ENCODE measurements at places on chromosomes 1 and 21.
A peak's percentile ranks its signal among the peaks of the same experiment; 100 is the strongest.

GRCh38 chr1:178189814-178190213 is 95.9 kb downstream of the RASAL2 start:
- peak; percentile 85 for DNase-seq

DNA sequence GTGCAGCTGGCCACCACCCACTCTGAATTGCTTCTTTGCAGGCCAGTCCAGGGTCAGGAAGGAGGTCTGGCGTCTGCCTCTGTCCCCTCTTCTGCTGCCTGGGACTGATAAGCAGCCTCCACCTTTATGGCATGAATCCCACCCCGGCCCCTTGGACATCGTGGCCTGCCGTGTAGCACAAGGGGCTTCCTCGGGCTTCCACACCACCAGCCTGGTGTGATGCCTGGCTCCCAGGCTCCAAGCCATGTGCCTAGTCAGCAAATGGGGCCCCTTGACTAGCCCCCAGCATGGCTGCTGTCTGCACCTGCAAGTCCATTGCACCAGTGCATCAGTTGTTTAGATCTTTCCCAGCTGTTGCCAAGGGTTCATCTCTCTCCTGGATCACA is 9.9 kb upstream of the ARF1 start:
- DNase-seq = no peak

- peak; percentile 33 for DNase-seq
Measured at GRCh38 chr1:28910379-28911115, 3.8 kb upstream of the EPB41 start.

DNA sequence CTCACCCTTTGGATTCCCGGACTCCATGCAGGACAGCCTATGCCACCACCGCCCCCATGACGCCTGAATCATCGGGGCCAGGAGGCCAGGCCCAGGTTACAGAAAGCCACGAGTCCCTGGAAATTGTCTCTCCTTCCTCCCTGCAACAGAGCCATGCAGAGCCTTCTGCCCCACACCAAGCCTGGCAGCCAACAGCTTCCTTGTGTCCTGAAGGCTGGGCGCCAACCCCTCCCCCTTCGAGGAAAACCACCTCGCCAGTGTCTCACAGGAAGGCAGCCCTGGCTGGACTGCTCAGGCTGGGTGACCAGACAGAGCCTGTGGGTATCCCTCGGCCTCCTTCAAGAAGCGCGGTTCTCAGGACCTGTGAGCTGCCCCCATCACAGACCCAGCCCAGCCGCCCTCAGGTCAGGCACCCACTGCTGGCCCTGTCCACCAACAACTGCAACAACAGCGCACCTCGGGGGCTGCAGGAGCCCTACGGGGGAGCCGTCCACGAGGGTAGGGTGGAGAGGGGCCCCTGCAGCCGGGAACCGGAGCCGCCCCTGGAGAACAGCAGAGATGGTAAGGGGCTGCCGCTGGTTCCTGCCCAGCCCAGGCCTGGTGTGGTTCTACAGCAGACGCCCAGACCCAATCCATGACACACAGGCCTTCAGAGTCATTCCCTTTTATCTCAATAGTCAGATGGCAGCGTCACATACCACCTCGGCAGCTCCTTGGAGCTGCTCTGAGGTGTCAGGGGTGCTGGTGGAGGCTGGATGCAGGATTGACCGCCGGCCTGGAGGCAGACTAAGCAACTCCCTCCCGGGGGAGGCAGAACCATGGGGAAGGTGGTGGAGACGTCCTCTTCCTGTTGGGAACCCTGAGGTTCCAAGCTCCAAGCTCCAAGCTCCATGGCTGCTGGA is 23.7 kb downstream of the KIAA1614 start:
- no peak for DNase-seq

GRCh38 chr1:101245246-101245927 is 8.6 kb downstream of the S1PR1 start:
- DNase-seq = no peak

DNA sequence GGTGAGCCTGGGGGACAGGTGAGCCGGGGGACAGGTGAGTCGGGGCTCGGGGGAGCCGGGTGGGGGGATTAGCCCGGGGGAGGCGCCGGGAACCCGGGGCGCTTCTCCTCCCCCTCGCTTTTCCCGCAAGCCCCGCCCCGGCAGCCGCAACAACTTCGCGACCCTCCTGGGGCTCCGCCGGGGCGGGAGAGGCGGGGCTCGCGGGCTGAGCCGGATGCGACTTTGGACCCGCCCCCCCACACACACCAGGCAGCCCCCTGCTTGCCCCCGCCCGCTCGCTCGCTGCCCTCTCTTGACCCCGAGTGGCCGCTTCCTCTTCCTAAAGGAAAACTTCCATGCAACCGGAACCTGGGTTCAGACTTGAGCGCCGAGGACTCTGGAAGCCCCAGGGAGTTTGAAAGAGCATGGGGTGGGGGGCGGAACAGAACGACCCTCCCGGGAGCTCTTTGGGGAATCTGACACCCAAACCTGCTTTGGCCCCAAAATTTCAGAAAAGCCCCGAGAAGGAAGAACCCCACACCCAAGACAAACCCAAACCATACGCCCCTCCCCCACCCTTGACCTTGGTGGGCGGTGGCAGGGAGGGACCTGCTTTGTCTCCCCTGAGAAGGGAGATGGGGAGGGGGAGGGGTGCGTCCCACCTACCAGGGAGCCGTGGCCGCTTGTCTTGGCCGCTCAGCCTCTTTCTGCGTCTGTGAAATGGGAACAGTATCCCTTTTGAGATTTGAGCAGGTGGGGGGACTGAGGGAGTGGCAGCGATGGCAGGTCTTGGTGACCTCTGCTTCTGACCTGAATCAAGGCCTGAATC is 550 bp downstream of the ARHGEF16 start:
- peak; percentile 92 for DNase-seq

DNA sequence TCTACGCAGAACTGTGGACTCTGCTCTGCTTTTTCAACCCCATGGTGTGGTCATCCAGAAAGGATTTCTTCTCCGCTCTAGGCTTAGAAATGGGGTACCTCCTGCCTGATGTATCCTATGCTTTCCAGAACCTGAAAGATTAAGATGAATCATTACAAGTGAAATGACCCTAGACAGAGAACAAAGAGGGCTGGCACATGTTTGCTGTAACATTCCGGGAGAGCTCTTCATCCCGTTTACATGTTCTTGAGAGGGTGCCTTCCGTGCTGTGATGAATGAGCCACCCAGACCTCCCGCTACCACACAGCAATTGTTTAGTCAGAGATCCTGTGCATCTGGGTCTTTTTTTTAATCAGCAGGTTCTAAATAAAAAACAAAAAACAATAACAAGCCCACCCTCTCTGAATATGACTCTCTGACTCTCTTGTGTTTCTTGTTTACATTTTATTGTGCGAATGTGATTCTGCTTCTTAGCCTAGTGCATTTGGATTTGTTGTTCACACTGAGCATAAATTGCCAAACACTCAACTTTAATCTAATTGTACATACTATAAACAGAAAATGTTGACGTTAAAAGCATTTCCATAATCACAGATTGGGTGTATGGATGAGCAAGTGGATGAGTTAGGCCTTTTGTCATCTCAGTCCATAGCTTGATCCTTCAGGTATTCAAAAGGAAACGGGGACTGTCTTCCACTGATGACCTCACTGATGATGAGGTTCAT is 87.1 kb downstream of the GPR88 start:
- DNase-seq = no peak

- no peak for DNase-seq
Measured at GRCh38 chr1:203362720-203363025, 11.8 kb upstream of the FMOD start.

DNA sequence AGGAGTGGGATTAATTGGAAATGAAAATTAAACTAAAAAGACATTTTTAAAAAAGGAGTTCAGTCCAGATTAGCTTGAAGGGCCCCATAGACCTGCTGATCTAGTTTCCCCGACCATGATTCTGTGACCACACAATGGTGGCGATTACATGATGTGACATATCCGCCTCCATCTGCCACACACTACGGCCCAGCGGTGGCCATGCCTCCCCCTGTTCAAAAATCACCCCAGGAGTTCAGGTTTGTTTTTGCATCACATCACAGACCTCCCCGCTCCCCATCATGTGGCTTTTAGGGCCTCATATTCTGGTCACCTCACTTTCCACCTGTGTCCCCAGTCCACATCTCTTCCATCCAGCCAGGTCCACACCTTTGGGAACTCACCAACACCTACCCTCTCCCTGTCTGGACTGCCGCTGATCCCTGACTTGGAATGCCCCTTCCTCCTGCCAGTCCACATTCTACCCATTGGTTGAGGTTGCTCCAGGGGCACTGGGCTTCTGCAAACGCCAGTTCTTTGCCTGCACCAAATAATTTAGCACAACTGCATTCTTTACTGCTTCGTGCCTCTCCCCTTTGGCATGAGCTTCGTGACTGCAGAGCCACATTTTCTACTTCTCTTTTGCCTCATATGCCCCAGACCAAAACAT is 38.9 kb downstream of the CD247 start:
- peak; percentile 28 for DNase-seq

GRCh38 chr1:40808444-40808843 is 24.9 kb downstream of the KCNQ4 start:
- no peak for DNase-seq

DNA sequence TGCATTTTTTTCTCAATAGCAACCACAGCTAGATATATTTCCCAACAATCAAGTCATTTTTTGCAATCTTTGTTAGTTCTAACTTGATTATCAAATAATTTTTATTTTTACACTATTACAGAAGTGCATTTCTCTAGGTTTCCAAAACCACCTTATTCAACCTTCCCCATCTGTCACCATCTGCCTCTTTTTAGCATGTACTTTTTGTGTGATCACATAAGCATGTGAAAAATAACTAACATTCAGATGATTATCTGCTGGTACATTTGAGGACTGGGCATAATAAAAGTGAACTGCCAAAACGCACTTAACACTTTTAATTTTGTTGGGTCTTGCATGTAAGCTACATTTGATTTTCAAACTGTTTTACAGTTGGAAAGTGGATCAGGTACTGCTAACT is 291.5 kb downstream of the AKT3 start:
- DNase-seq = no peak

DNA sequence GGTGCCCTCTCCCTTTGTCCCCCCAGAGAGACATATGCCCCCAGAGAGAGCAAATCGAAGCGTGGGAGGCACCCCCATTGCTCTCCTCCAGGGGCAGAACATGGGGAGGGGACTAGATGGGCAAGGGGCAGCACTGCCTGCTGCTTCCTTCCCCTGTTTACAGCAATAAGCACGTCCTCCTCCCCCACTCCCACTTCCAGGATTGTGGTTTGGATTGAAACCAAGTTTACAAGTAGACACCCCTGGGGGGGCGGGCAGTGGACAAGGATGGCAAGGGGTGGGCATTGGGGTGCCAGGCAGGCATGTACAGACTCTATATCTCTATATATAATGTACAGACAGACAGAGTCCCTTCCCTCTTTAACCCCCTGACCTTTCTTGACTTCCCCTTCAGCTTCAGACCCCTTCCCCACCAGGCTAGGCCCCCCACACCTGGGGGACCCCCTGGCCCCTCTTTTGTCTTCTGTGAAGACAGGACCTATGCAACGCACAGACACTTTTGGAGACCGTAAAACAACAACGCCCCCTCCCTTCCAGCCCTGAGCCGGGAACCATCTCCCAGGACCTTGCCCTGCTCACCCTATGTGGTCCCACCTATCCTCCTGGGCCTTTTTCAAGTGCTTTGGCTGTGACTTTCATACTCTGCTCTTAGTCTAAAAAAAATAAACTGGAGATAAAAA is 8.4 kb downstream of the EFNA3 start:
- no peak for DNase-seq

DNA sequence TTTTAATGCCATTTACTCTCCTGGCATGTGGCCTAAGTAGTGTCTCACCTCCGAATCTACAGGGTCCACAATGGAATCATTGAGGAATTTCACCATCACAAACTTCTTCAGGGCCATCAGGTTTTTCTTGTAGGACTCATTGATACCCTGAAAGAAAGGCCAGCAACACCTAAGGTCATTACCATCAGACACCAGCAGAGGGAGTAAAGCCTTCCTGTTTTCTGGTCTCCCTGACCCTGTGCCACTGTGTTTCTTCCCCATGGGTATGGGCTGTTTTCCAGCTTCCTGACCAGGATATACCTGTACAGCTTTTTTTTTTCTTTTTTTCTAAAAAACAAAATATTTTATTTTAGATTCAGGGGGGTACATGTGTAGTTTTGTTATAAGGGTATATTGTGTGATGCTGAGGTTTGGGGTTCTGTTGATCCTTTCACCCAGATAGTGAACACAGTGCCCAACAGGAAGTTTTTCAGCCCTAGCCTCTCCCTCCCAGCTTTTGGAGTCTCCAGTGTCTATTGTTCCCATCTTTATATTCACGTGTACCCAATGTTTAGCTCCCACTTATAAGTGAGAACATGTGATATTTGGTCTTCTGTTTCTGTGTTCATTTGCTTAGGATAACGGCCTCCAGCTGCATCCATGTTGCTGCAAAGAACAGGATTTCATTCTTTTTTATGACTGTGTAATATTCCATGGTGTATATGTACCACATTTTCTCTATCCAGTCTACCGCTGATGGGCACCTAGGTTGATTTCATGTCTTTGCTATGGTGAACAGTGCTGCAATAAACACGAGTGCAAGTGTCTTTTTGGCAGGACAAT is 18.3 kb downstream of the PPT1 start:
- peak; percentile 90 for DNase-seq

DNA sequence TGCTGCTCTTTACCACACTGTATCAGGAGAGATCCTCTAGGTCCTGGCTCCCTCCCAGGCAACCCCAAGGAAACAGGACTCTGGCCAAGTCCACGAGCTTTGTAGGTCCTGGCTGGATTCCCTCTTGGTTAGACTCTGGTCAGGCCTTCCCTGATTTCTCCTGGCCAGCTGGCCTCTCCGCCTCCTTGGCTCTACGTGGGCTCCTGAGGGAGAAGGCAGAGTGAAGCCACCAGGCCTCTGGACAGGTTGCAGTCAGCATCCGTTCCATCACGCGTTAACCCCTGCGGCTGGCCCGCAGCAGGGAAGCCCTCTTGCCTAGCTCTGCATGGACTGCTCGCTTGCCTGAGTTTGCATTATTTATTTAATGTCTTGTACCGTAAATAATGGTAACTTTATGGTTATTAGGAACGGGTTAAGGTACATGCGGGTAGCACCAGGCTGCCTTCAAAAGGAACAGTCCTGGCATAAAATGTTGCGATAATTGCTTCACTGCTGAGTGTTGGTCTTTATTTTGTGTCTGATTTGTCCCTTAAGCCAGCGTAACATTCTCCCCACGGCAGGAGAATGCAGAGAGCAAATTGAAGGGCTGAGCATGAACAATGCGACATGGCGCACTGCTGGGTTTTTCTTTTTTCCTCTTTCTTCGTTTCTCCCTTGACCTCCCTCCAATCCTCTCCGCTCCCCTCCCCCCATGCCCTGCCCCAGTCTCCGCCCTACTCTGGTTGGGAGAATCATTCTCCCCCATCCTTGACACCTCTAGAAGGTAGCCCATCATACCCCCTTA is 100.3 kb downstream of the RNF220 start:
- DNase-seq = no peak

Measured in endodermal cell (in vitro differentiated cells).